Activated CD8-positive, alpha-beta memory T cell treated with anti-CD3 and anti-CD28 coated beads for 48 hours (primary cell): ENCODE measurements at places on chromosomes 7 and 10.

DNA sequence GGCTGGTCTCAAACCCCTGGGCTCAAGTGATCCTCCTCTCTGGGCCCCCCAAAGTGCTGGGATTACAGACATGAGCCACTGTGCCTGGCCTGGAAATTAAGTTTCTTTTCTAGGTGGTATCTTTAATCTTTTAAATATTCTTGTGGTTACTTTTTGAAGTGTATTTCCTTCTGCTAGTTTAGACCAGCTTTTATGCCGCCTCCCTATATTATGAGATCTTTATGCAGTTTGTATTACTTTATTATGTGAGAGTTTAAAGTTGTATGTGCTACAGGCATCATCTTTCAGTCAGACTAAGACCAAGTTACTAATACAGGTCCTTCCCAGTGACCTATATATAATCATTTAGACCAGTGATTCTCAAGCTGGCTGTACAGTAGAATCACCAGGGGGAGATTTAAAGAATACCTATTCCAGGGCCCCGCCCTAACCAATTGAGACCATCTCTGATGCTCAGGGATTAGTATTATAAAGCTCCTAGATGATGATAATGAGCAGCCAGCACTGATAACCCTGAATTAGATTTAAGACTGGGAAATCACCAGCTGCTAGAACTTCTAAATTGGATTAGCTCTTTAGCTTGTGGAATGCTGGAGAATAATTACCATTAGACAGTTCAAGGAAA is 11.3 kb downstream of the INPP5F start:
- no peak for DNase-seq

- no peak for DNase-seq
Observed at GRCh38 chr7:33760146-33760545, 145.2 kb upstream of the BMPER start.

GRCh38 chr7:29349362-29349761 is 154.8 kb downstream of the CHN2 start:
- no peak for DNase-seq

DNA sequence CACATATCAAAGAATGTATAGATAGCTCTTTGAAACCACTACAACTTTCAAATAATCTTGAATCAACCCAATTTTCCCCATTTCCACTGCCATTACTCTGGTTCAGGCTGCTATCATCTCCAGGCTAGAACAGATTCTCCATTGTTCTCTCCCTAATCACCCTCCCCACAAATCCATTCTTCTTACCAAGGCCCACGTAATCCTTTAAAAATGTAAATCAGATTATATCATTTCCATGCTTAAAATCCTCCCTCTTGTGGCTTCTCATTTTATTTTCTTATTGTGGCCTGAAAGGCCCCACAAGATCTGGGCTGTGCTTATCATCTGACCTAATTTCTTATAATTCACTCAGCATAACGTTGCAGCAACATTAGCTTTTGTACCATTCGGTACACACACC is 3.0 kb upstream of the PON1 start:
- DNase-seq: no peak

DNA sequence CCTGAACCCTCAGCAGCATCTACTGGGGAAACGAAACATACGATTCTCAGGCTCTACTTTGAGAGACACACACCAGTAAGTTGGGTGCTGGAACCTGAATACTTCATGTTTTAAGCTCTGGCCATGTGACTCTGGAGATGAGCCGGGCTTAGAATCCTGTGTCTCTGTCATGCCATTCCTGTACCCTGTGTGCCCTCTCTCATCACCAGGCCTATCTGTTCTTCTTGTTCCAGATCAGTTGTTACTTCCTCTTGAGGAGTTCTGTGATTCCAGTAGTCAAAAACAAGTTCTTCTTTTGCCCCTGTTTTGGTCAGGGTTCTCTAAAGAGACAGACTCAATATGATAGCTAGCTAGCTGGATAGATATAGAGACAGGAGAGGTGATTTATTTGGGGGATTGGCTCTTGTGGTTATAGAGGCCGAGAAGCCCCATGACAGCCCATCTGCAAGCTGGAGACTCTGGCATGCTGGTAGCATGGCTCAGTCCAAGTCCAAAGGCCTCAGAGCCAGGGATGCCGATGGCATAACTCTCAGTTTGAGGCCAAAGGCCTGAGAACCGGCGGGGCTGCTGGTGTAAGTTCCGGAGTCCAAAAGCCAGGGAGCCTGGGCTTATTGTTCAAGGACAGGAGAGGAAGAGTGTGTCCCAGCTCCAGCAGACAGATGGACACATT is 54.3 kb downstream of the CHN2 start:
- DNase-seq: no peak

- DNase-seq: no peak
Observed at GRCh38 chr10:96964131-96964530, 132.0 kb downstream of the LCOR start.

- no peak for DNase-seq
Observed at GRCh38 chr10:80131499-80131901, 1.0 kb upstream of the PLAC9 start.

DNA sequence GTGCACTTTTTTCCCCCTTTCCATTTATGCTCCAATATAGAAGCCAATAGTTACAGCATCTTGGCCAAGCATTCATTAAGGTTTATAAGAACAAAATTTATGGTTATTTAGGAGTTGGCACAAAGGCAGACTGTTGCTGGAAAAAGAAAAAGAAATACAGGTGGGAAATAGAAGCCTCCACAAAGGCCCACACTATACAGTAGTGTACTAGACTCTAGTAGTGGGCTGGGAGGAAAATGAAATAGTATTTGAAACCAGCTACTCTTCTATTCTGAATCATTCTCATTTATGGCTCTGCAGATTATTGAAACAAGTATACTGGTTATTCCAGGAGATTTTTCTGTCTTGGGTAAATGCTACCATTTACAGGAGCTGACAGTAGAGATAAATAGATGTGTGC is 80.9 kb upstream of the CDK6 start:
- DNase-seq: no peak

GRCh38 chr10:87626422-87626892 is 33.2 kb upstream of the PAPSS2 start:
- DNase-seq: no peak

GRCh38 chr10:95435548-95436279 is 125.5 kb downstream of the SORBS1 start:
- DNase-seq: no peak

- DNase-seq: no peak
Observed at GRCh38 chr10:25666276-25666675, 267.8 kb upstream of the MYO3A start.

GRCh38 chr7:28473571-28474281 is 61.4 kb downstream of the CREB5 start:
- no peak for DNase-seq

GRCh38 chr7:5519515-5519928 is 95.9 kb upstream of the TNRC18 start:
- DNase-seq: no peak

GRCh38 chr10:37067576-37067975 is 57.8 kb upstream of the ANKRD30A start:
- no peak for DNase-seq

DNA sequence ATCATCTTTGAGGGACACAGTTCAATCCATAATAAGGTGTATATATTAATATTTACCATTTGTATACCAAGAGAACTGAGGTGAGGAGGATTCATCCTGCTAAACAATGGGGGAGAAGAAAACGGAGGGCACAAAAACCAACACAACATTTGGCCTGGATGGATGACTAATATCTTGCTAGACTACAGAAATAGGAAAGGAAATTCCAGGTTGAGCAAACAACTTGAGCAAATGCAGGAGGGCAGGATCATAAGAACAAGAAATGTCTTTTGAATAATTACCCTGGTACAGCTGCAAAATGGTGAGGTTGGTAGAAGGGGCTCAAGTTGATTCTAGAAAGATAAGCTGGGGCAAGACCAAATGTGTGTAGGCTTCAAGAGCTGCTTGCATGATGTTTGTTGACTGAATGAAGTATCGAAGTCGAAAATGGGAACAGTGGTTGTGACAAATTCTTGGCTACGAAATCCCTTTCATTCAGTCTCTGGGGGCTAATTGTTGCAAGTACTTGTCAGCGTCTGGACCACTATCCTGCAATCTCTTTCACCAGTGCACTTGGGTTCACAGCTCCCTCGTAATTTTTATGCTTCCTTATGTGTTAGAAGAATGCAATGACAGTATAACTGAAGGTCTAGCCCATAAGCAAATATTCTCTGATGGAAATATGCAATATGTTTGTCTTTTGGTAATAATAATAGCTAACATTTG is 176.2 kb downstream of the PTEN start:
- no peak for DNase-seq

DNA sequence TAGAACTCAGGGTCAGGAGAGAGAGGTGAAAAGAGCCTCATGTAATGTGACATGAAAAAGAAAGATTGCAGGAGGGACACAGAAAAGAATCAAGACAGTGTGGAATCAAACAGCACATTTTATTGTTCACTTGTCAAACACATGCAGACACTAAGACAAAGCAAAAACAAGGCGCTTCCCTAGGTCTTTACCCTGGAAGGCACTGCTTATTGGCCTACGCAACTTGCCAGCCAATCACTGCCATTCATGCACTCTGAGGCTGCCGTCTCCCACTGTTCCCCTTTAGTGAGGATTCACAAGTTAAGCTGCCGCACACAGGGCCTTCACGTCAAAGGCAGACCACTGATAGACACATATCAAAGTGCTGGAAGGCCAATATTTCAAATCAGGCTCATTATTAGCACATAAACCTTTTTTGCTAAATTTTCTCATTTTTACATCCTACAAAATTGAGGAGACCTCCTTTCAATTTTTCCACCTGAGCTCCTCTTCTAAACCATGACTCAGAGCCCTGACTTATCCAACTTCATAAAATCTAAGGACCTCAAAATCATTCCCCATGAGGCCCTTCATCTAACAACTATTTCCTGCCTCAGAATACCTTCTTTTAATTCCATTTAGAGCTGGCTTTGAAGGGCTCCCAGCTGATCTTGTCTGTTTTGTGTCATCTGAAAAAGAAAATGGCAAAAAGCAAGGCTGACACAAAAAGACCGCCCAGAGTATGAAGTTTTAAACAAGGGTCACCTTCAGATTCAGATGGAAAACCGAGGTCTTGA is 149.4 kb downstream of the CHCHD3 start:
- DNase-seq: no peak

DNA sequence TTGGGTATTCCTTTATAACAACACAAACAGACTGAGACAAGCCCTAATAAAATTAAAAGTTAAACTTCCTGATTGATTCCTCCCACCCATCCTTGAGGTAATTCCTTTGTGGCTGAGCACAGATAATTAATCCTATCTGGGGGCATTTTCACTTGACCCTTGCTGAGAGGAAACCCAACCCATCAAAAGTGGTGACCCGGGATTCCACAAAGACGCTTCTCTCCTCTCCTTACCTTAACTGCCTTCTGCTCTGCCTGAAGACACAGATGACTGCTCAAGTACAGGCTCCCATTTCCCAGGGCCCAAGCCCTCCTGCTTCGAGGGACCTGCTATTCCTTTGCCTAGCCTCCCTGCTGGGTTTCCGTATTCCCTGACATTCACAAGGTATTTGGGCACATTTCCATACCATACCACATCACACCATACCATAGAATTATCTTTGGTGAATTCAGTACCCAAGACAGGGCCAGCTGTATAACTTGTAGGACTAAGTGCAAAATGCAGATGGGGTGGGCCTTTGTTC is 9.8 kb upstream of the MAPK8 start:
- DNase-seq: no peak

GRCh38 chr10:106181501-106181900 is 983.0 kb downstream of the SORCS1 start:
- no peak for DNase-seq

DNA sequence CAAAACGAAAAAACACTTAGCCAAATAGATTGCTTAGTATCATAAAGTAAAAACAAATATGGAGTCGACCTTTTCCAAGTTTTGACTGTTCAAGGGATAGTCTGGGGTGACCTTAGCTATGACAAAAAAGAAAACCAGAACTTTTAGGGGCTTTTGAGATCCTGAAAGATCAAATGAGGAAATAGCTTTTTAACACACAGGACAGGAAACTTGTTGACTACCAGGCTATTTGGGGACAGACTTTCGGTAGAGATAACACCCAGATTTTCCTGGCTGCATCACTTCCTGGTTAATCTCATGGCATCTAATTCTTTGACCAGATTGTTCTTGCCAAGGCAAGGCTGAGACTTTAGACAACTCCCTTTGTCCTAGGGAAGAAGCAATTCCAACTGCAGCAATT is 34.5 kb upstream of the EGR2 start:
- no peak for DNase-seq

- no peak for DNase-seq
Observed at GRCh38 chr10:33189808-33190207, 144.7 kb downstream of the NRP1 start.

GRCh38 chr10:58086144-58086762 is 181.4 kb downstream of the IPMK start:
- no peak for DNase-seq

- DNase-seq: no peak
Observed at GRCh38 chr10:49143249-49143648, 9.4 kb upstream of the FAM170B start.

DNA sequence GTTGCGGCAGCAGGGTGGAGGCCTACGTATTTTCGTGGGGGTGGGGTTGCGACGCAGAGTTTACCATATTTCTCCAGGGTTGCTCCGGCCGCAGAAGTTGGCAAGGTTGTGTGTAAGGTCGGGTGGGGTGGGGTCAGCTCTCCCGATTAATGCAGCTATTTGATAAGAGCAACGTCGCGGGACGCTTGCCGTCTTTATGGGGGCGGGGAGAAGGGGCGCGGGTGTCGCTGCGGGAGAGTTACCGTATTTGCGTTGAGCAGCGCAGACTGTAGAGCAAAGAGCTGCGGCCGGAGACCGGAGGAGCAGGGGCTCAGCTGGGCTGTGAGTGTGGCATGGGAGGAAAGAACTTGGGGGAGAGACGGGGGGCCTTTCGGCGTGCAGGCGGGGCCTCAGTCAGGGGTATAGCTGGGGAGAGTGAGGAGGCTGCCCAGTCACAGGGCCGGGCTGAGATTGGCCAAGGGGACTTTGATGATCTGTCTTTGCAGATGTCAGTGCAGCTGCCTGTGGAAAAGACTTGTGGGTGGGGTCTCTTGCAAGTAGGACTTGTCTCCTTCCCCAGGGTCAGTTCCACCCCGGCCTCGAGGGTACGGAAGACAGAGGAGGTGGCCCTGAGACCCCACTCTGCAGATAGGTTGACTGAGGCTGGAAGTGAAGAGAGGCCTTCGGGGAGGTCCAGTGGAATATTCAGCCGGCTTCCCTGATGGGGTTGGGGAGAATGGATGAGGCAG is 26.6 kb downstream of the ZNF775 start:
- no peak for DNase-seq

DNA sequence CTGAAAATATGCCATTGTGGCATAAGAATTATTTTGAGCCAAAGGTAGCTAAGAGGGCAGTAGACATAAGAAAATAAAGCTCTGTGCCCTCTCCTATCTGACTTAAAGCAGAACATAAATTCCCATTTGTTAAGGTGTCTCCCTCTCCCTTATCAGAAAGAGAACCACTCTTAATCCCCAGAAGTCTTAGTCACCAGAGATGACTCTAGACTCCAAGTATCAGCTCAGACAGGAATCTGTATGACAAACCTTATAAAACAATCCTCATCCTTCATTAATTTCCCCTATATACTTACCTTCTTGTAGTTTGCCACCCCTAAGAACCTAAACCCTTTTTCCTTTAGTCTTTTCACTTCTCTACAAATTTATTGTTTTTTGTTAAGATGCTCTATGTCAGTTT is 21.8 kb upstream of the PIP4K2A start:
- no peak for DNase-seq
